ENCODE measurements at places on chromosomes 1 and 21. TPM values are rescaled to one million over a fixed set of nuclear protein-coding genes. Genes with fewer than 3 reads are reported as not detected.

- peak; percentile 80 for DNase-seq
These were observed 34.7 kb downstream of the CRB1 start for GRCh38 chr1:197302775-197303174.

The ADAMTS5 gene
- total RNA-seq: 0.02 TPM

GRCh38 chr1:53521924-53522552, 62.8 kb downstream of the DMRTB1 start:
- DNase-seq: no peak

The SPRR2B gene
- total RNA-seq: not detected

- DNase-seq: no peak
These were observed at the start of gene ARHGEF10L for GRCh38 chr1:17539477-17540254. Gene ARHGEF10L (plus strand): TSS chr1:17539698. CDS start chr1:17580596, 40,898 bp downstream.

DNA sequence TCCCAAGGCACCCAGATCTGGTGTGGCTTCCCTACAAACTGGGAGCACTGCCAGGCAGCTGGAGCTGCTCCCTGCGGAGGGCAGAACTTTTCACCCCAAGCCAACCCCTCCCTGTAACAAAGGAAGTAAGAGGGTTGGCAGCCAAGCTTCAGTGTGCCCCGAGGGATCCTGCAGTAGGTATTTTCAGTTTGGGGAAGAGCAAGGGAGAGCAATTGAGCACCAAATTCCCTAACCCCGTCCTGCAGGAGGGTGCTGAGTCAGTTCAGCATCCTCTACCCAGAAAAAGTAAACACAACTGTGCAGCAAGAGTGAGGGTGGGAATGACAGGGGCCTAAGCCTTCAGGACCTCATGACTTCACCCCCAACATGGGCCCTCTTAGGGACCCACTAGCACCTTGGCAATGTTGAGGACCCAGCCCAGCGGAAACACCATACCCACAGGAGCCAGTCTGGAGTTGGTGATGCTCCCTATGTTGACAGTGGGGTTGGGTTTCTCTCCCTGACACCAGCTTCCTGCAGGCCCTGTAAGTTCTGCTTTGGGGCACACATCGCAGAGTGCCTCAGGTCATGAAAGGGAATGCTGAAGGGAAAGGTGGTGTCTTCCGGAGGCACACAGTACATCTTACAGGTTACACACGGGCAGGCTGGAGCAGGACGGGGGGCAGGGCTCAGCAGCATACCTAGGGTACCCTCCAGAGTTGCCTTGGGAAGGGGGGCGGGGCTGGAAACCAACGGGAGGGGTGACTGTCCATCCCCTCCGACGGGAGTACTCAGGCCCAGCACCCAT, 14.8 kb downstream of the SH3BP5L start:
- peak; percentile 77 for DNase-seq

DNA sequence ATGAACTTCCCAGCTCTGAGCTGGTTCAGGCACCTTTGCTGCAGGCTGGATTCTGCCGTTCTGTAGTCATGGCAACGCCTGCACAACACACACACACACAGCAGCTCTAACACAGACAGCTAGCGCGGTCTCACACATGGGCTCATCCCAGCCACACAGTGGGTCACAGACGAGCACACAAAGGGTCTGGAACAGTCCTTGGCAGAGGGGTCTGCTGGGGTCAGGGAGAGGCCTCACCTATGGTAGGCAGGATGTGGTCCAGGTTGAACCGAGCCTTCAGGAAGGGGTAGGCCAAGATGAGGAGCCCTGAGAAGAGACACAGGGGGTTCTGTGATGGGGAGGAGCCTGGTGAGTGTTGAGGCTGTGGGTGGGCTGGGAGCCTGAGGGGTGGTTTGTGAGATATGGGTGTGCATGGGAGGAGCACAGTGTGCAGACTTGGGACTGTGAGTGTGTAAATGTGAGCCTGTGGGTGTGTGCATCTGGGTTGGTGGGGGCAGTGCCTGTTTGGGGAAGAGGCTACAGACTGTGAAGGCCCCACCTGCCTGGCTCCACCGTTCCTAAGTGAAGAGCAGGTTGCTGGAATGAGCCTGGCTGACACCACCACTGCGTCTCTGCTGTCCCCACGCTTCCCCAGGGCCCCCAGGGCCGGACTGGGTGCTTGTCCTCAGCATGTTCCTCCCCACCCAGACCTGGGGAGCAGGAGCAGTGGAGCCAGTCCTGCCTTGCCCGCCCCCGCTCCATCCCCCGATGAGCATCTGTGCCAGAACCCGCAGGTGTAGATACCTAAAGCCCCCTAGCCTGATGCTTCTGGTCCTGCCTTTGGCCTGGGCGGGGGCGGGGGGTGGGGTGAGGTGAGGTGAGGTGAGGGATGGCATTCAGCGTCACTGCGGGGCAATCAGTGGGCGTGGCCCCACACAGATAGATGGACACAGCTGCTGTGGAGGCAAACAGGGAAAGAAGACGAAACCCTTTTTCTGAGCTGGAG, 1.5 kb downstream of the KNCN start:
- DNase-seq: no peak

- no peak for DNase-seq
These were observed 37.8 kb upstream of the EFHD2 start for GRCh38 chr1:15371610-15372545.

GRCh38 chr1:71861022-71861421, 421.3 kb downstream of the NEGR1 start:
- DNase-seq: peak; percentile 19

DNA sequence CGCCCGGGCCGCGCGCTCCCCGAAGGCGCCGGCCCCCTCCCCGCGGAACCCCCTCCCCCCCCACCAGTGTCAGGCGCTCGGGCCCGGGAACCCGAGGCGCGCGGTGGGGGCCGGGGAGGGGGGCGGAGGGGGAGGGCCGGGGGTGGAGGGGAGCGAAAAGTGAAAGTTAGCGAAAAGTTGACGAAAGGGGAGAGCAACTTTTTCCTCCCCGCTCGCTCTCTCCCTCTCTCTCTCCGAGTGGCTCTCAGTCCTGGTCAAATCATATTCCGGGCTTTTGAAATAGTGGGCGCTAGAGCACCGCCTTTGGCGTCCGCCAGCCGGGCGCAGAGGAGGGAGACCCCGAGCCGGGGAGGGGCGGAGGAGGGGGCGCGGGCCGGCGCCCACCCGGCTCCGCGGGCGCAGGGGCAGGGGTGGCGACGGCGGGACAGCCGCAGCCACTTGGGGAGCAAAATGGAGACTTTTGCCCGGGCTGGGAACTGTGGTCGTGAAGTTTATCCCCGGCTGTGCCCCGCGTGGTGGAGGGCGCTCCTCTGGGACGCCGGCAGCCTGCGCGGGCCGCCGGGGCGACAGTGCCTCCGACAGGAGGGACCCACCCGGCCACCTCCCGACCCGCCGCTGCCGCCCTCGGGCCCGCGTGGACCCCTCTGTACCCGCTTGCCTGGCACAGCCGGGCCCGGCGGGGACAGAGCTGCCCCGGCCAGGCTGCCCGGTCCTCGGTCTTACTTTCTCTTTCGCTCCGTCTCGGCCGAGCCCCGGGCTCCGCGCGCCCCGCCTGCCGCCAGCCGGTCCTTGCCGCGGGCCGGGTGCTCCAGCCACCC, 697 bp downstream of the PRDM16 start:
- DNase-seq: peak; percentile 37

The NBPF3 gene
- 5.4 TPM for total RNA-seq

DNA sequence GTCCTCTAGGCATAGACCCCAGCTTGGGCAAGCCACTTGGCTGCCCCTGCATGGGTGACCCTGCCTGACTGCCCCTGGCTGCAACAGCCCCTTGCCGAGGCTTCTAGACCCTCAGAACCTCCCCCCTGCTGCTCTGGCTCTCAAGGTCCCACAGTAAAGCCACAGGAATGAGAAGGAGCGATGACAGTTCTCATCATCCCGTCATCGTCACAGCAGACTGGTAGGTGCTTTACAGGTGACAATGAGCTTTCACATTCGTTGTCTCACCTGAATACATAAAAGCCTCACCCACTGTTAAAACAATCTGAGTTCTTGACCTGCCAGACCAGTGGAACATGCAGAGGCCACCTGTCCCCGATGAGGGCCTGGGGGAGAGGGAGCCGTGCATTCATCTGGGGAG, 36.0 kb upstream of the GPR157 start:
- no peak for DNase-seq

The BNIPL gene
- total RNA-seq: 0.86 TPM

DNA sequence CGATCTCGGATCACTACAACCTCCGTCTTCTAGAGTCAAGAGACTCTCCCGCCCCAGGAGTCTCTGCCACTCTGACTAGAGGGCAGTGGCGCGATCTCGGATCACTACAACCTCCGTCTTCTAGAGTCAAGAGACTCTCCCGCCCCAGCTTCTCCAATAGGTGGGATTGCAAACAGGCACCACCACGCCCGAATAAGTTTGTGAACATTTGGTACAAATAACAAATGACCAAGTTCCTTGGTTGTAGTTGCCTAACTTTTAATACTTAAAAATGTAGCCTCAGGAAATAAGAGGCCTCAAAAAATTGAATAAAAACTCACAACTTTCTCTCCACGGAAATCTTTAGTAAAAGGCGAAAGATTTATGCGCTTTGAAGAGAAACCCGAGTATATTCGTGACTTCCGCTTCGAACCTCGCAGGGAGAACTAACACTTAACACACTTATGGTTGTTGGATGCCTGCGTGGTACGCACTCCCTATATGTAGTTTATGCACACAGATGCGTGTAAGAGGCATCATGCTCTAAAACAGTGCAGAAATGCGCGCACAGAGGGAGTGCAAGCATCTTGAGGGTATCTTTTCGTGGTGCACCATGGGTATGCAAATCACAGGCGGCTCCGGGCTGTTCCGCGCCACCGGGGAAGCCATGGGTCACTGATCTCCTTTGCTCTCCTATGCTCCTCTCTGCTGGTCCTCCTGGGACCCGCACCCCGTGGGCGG, 11.4 kb downstream of the BTBD19 start:
- DNase-seq: peak; percentile 77

DNA sequence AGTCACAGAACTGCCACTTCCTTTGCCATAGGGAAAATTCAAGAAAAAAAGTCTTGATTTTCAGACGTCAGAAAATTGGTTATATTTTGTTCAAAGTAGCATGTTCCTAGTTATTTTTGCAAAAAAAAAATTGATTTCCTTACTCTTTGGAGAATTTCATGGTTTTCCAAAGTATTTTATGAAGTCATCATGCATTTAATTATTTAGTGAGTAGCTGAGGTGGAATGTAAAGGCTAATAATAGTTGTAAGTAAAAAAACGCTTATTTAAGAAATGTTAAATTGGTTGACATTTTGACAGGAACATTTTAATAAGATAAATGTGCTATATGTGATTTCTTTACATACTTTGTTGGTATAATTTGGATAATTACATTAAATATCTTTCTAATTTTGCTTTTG, 20.8 kb downstream of the TSEN15 start:
- no peak for DNase-seq

DNA sequence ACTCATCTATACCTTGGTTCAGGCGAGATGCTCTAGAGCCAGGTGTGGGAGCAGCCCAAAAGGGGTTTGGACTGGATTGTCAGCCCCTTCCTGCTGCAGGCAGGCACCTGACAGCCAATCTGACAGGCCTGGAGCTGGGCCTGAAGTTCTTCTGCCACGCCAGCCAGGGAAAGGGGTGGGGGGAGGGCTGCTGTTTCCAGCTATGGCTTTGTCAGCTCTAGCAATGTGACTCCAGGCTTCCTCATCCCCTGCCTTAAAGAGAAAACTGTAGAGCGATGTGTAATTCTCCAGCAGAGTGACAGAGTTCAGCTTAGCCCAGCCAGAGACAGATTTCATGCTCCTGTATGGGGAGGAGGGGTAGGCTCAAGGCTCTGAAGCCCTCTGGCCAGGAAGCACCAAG, 30.3 kb downstream of the WNT4 start:
- no peak for DNase-seq

The RAB7B gene
- total RNA-seq: 0.29 TPM

DNA sequence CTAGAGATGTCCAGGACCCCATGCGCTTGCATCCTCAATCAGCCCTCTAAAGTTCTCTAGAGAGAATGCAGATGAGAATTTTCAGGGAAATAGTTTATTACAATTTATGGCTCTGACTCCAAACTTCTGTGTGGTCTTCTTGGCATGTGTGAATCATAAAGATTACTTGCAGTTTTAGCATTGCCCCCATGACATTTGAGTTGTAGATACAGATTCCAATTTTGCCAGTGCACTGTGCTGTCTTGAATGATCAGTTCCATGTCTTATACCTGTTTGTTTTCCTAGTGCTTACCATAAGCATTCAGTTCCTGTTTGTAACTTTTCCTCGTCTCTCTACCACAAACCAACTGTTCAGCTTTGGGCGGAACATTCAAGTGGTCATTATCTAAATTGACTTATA, 4.8 kb downstream of the KRTAP21-3 start:
- DNase-seq: no peak

The BMP8B gene
- 0.55 TPM for total RNA-seq
